Activated T-cell treated with anti-CD3 and anti-CD28 coated beads for 4 hours (primary cell): ENCODE measurements at places on chromosomes 4 and X.

DNA sequence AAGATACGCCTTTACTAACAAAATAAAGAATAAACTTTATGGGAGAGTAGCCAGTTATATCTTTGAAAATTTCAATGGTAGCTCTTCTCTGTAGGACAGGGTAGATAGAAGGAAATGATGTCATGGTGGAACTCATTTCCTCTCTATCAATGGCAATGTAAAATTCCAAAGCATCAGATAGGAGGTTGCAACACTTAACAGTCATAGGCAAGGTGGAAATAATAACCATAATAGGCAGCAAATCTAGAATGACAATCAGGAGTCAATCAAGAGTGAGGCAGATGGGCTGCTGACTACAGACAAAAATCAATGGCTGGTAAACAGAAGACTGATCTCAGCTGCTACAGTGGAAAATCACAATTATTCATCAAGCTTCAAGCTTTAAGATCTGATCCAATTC, 53.9 kb upstream of the TET2 start:
- no peak for DNase-seq

- DNase-seq, result no peak
These were observed 27.2 kb downstream of the FAM199X start for GRCh38 chrX:104193485-104193884.

GRCh38 chr4:15088394-15089035, 86.2 kb downstream of the CPEB2 start:
- DNase-seq, result no peak

DNA sequence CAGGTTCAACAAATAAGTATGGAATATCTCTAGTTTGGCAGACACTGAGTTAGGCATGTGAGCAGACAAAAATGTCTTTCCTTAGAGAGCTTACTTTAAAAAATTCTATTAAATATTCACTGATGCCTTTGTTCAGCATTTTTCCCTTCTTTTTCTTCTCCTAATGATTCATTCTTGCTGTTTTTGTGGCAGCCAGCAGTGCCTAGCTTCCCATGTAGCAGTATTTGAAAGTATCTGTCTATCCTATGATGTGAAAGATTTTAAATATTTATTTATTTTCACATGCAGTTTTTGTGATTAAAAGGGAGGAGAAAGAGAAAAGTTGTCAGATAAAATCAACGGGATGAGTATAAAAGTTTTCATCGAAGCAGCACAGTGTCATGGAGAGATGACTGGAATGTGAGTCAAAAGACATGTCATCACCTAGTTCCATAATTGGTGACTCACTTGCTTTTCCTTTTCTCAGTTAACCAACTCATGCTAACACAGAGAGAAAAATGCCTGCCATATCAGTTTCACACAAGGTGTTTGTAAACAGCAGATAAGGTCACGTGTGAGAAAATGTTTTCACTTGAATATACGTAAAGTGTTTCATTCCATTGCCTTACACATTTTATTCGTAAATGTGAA, 69.8 kb downstream of the BMPR1B start:
- DNase-seq, result no peak

DNA sequence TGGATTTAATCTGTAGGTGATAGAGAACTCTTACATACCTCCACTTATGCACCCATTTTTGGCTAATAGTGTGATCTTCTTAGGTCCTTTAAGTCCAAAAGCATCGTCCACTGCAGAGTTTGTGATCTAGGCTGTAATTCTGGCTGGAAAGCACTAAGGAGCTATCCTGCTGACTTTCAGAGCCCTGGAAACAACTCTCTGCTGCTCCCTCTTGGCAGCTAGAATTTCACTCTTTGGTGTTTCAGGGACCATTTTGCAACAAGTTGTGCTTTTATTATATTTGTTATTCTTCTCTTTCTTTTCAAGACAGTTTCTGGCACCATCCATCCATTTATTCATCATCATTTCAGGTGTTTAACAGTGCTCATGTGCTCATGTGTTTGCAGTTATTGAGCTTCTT, 130.0 kb downstream of the RBM46 start:
- no peak for DNase-seq

GRCh38 chr4:125104616-125105015, 210.1 kb upstream of the FAT4 start:
- DNase-seq, result no peak

DNA sequence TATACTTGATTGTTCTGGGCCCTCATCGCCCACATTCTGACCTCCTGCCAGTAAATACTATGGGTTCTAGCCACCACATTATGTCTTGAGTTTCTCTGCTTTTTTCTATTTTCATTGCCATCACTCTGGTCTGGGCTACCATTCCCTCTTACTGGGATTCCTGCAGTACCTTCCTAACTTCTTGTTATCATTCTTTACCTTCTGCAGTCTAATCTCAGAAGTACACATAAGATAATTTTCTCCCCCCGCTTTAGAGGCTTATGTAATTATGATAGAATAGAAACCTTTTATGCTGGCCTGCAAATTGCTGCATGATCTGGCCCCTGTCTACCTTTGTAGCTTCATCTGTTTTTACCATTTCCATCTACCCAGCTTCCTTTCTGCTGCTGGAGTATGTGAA, 19.2 kb downstream of the STIM2 start:
- DNase-seq, result no peak

- DNase-seq, result no peak
These were observed 46.5 kb downstream of the NEIL3 start for GRCh38 chr4:177356206-177356605.

DNA sequence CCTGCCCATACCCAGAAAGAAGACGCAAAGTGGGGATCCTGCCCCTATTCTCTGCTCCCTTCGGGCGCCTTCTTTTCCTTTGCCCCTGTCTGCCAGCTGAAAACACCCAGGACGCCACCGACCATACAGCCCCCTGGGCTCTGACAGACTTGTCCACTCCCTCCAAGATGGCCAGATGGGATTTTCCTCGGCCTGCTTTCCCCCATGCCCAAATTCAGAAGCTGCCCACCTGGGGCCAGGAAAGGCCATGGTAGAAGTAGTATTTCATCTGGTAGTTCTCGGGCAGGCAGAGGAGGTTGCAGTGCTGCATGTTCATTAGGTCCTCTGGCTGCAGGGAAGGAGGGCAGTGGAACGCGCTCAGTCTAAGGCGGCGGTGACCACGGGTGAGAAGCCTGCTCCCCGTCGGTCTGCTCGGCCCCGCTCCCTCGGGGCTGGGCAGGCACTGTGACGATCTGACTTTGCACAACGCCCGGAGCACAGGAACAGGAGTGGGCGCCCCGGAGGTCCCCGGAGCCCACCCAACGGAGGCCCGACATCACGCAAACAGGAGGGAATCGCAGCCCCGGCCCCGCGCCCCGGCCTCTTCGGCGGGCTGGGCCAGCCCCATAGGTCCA, 582 bp downstream of the NAA10 start:
- DNase-seq, result no peak

DNA sequence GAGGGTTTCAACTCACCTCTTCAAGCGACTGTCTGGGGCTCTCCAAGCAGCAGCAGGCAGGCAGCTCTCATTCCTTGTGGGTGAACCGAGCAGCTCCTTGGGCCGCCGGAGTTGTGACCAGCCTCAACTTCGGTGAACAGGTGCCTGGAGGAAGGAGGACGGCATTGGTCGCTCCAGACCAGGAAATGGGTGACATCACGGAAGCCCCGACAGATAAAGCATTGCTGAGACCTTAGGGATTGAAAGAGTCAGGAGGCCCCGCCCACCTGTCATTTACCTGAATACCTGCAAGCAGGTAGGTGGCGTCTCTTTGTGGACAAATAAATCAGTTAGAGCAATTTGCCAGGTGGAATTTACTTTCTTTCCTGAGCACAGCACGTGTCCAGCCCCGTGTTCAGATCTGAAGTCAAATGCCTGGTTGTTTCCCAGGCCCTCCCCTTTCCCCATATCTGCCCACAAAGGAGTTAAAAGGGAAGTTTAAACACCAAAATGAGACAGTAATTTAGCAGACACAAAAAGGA, at the start of gene LNX1:
LNX1 (minus strand) TSS at position 115 of the 521 bp plus-strand sequence. CDS start 17,484 bp downstream, outside the sequence.
- no peak for DNase-seq

DNA sequence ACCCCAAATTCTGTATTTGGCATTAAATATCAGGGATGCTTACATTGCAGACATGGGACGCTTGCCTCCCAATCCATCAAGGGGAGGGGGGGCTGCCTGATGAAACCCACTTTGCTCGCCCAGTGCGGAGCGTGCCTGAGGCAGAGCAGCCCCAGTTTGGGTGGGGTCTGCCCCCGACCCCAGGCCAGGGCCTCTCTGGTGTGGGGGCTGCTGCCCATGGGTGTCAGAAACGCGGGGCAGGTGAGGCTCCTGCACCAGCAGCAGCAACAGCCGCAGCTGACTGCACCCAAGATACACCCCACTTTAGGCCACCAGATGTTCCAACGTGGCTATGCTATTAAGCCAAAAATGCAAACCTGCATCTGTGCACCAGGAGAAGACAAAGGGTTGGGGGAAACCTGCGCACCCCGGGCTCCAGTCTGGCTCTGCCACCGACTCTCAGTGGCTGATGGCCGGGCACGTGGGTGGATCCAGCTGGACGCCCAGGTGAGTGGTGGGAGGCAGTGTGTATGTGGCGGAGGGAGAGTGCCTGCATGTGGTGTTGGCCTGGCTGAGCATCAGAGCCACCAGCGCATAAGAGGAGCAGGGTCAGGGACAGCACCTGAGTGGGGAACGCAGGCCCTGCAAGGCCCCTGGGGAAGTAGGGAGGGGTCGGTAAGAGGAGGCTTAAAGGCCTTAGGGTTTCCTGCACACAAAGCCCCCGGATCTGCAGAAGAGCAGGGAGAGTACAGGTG, 86.2 kb downstream of the ABLIM2 start:
- no peak for DNase-seq
